ENCODE measurements at places on chromosomes 7 and 10.

DNA sequence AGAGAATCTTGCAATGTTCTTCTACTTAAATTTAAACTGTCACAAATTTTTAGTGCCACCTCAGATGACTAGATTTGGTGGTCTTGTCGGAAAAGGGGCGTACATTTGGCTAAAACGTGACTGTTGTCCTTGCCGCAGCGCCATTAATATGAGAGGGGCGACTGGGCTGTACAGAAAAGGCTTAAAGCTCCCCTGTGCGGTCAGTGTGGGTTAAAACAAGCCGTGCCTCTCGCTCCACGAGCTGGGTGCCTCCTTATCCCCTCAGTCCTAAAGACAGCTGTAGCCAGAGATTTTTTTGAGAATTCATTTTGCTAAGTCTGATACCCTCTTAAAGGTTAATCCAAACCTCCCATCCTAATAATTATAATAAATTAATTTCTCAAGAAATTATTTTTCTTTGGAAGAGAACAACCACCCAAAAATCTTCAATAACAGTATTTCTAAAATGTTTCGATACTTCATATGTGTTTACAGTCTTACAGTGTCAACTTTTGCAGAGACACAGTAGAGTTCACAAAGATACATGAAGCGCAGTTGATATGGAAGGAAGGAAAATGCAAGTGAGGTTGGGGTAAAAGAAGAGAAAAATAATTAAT lies 68.6 kb downstream of the C7orf25 start:
- DNase-seq: no peak

GRCh38 chr7:154841731-154842331 lies 161.1 kb downstream of the PAXIP1 start:
- DNase-seq: no peak

- DNase-seq: no peak
These were observed 156.8 kb downstream of the CACNA2D1 start for GRCh38 chr7:82286798-82287140.

GRCh38 chr10:4136121-4136520 lies 351.1 kb upstream of the KLF6 start:
- no peak for DNase-seq

DNA sequence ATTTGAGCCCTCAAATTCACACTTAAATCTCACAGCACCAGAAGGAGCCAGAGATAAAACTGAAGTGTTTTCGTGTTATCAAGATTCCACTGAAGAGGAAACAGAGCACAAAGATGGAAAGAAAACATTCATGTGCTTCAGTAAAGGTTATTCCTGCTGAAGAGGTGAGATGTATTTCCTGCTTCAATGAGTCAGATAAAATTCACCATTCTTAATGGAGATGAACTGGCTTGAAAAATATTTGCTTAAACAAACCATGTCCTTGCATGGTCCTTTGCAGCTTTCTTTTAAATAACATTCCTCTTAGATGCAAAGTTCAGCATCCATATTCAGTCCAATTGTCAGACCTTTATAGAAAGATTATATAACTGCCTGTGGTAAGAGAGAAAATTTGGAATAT lies 294.2 kb downstream of the IPMK start:
- no peak for DNase-seq

DNA sequence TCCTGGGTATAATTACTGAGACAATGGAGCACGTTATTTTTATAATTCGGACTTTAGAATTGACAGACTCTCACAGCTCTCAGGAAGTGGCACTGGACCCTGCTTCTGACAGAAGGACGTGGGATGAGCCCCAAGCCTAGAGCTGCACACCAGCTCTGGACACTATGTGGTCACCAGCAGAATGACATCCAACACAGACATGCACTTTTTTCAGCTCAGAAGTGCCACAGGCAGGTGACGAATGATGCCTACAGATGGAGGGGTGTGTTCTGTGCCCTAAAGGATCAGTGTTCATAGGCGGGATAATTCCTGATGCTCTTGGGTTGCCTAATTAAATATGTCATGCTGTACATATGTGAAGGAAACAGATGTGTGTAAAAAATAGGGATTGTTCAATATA lies 87.9 kb downstream of the VIPR2 start:
- no peak for DNase-seq
